NCI-H774 (cell line): ENCODE measurements at places on chromosomes 2 and 18.

- no peak for DNase-seq
Measured at GRCh38 chr2:167368371-167368770, 480.1 kb downstream of the XIRP2 start.

GRCh38 chr2:6945087-6945813 is 28.0 kb downstream of the RNF144A start:
- no peak for DNase-seq

GRCh38 chr2:60764736-60765534 is 8.9 kb downstream of the PAPOLG start:
- DNase-seq, result no peak

- no peak for DNase-seq
Measured at GRCh38 chr2:239569401-239570090, 168.7 kb upstream of the HDAC4 start.
